ENCODE measurements at places on chromosomes 6 and 20.

- DNase-seq: no peak
Measured at GRCh38 chr6:40930555-40930954, 108.5 kb downstream of the UNC5CL start.

- DNase-seq: no peak
Measured at GRCh38 chr20:46087161-46087560, 2.6 kb downstream of the NCOA5 start.

DNA sequence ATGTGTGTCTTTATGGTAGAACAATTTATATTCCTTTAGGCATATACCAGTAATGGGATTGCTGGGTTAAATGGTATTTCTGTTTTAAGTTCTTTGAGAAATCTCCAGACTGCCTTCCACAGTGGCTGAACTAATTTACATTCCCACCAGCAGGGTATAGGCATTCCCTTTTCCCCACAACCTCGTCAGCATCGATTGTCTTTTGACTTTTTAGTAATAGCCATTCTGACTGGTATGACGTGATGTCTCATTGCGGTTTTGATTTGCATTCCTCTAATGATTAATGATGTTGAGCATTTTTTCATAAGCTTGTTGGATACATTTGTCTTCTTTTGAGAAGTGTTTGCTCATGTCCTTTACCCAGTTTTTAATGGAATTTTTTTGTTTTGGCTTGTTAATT, 5.3 kb upstream of the TASP1 start:
- no peak for DNase-seq

DNA sequence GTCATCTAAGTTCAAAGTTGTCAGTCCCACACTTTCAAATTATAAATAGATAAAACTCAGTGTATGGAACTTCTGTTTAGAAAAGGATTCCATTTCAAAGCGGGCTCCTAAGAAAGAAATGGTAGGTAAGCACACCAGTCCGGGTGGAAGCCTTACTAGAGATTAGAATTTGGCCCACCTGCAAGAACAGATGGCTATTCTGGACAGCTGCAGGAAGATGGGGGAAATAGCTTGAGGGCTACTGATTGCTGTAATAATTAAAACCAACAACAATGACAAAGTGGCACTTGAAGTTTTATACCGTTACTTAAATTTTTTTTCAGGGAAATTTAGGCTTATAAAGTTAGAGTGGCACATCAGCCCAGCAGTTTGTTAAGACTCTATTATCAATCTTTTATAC, 83.3 kb downstream of the HIVEP2 start:
- no peak for DNase-seq

DNA sequence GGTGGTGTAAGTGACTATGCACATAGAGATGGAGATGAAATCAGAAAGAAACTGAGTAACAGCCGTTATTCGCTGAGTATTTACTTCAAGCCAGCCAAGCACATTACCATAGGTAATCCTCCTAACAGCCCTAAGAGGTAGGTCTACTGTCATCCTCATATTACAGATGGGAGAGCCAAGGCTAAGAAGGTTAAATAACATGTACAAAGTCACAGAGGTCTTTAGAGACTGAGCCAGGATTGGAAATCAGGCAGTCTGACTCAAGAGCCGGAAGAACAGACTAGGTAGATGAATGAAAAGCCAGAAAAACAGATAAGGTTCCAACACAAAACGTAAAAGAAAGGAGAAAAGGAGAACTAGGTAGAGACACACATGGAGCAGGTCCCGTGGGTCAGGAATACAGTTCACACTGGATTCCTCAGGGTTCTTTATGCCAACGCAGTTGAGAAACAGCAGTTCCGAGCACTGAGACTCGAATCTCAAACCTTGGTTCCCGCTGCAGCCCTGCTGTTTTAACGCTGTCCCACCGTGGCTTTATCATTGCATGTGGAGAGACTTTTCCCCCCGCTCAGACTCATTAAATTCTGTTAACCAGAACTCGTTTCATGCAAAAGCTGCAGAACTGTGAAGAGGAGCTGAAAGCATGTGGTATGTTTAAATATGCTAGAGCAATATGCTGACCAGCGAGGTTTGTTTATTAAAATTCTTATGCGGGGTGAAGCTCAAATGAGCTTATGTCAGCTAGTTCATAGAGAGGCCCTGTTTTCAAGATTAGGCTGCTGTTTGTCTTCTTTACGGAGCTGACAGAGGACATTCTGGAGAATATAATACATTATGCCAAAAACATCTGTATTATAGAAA, 537.9 kb downstream of the CD83 start:
- DNase-seq: no peak

GRCh38 chr6:70369332-70369950, 43.9 kb upstream of the FAM135A start:
- DNase-seq: peak; percentile 83

DNA sequence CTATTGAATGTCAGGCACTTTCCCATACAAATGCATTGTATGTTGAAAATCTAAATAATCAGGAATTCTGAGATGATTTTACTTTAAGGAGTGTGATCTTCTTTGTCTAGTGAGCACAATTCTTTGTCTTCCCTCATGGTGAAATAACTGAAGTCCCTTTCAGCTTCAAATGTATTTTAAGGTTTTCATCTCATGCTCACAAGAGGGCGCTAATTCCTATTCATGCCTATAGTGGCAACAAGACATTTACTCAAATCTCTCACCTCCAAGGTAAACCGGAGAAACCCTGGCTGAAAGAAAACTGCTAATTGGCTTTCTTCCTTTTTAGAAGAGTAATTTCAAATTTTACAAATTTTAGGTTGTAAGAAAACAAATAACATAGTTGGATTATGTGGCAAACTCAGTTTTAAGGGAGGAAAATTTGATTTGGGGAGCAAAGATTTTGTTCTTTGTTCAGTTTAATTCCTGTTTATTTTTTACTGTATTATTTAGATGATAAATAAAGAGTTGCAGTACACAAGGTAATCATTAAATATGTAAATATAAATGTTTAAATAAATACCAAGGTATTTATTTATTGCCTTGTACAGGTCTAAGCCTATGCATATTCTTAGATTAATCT, 69.1 kb downstream of the SLC35F1 start:
- peak; percentile 21 for DNase-seq

DNA sequence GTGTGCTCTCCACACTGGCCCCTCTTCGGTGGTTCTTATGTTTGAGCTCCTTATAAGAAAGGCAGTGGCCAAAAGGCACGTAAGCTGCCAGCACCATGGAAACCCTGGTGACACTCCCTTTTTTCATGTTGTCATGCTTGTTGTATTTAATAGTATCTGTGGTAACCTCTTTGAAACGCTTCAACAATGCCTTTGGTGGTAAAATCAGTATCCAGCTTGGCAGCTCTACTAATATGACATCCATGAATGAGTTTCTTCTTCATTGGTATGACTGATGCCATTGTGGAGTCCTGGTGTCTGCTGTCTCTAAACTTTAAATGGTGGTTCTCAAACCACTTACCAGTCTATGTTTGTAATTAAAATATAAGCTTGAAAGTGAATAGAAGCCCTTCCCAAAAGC, 10.7 kb upstream of the MYLK2 start:
- no peak for DNase-seq

DNA sequence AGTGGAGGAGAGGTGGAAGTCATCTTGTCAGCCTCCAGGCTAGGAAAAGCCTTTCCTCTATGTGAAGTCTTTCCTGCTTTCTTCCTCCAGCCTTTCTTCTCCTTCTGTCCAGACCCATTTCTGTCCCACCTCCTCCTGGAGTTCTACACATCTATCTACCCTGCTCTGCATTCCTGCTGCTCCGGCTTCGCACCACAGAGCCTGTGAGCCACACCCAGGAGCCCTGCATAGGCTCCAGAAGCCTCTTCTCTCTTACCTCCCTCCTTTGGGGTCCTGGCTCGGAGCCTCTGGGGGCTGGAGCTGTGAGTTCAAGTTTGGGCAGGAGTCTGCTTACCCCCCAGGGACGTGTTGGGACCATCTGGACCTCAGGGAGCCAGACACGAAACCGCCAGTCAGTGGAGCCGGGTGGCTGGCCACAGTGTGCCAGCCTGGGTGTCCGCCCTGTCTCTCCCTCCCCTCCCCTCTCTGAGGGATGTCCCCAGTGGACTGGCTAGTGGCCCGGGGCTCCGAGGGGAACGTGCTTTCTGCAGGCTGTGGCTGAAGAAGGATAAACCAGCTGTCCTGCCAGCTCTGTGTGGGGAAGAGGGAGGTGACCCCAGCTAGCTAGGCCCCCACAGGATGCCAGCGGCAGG, 99.2 kb downstream of the VEGFA start:
- DNase-seq: peak; percentile 16

GRCh38 chr20:50792708-50793574, 1.9 kb upstream of the BCAS4 start:
- DNase-seq: no peak

- DNase-seq: no peak
Measured at GRCh38 chr20:46651091-46651962, at the start of gene SLC13A3. Gene SLC13A3, minus strand, starts transcription at chr20:46651459. Its CDS starts 38 bp downstream, at chr20:46651421.

DNA sequence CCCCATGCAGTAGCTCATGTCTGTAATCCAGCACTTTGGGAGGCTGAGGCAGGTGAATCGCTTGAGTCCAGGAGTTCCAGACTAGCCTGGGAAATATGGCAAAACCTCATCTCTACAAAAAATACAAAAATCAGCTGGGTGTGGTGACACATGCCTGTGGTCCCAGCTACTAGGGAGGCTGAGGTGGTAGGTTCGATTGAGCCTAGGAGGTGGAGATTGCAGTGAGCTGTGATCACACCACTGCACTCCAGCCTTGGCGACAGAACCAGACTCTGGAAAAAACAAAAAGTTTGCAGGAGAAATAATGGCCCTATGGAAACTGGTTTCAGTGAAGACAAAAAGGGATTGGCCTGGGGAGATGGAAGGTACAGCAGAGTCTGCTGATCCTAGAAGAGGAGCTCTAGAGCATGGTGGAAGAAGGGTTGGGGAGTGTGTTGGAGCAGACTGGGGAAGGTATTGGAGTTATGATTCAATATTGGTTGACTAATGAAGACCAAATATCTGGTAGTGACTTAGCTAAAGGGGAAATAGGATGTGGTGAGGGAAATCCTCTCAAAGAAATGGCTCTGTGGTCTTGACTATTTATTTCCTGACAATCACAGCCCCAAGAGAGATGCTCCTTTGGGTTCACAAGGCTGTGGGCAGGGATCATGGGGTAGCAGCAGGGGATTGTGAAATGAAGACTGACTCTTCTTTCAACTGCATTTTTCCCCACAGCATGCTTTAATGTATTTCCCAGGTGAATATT, 281.9 kb downstream of the UTRN start:
- no peak for DNase-seq

GRCh38 chr6:111614833-111615582, 9.3 kb upstream of the TRAF3IP2 start:
- no peak for DNase-seq

Measured in AG08395 (cell line).